ENCODE measurements at places on chromosomes 5 and 9. TPM values are rescaled to one million over a fixed set of nuclear protein-coding genes. Genes with fewer than 3 reads are reported as not detected.

DNA sequence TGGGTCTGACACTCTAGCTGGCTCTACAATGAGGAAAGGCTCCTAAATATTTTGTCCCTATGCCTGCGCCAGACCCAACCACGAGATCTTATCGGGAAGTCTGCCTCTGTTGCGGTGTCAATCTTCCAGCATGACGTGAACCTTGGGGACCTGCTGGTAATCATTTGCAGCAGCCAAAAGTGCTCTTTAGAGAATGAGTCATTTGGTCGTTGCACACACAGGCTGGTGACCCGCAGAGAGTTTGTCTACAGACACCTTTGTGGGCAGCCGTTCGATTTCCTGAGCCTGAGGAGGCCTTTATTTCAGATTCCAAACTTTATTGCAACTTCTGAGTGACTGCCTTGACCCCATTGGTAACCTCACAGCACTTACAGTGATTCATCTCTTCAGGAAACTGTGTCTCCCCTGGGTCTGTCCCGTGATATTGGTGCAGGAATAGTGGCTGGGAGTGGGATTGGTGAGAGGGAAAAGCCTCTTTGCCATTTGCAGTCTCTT lies 326.1 kb downstream of the NSG2 start:
- no peak for DNase-seq

- DNase-seq, result no peak
Measured at GRCh38 chr9:114099669-114100270, 678 bp upstream of the KIF12 start.

The CKMT2 gene
- 1.2 TPM for total RNA-seq

- no peak for DNase-seq
Measured at GRCh38 chr9:129406278-129407225, 214.3 kb downstream of the C9orf50 start.

DNA sequence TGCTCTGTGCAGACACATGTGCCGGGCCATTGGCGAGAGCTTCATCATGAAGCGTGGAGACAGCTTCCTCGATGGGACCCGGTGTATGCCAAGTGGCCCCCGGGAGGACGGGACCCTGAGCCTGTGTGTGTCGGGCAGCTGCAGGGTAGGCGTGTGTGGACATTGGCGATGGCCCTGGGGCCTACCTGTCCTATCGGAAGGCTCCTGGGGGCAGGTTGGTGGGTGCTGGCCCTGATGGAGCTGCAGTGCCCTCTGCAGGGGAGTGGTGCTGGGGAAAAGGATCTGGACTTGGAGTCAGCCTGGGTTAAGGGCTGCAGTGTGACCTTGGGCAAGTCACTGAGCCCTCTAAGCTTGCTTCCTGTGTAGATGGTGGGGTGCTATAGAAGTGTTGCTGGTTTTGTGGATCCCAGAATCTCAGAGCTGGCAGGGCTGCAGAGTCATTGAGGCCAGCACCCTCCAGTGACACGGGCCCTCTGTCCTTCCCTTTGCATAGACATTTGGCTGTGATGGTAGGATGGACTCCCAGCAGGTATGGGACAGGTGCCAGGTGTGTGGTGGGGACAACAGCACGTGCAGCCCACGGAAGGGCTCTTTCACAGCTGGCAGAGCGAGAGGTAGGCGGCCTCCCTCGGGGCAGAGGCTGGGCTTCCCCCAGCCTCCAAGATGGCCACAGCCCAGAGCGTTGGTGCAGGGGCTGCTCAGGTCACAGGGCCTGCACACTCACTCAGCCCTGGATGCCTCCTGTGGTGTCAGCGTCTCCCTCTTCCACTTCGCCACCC lies 15.8 kb downstream of the ADAMTS13 start:
- DNase-seq, result no peak

DNA sequence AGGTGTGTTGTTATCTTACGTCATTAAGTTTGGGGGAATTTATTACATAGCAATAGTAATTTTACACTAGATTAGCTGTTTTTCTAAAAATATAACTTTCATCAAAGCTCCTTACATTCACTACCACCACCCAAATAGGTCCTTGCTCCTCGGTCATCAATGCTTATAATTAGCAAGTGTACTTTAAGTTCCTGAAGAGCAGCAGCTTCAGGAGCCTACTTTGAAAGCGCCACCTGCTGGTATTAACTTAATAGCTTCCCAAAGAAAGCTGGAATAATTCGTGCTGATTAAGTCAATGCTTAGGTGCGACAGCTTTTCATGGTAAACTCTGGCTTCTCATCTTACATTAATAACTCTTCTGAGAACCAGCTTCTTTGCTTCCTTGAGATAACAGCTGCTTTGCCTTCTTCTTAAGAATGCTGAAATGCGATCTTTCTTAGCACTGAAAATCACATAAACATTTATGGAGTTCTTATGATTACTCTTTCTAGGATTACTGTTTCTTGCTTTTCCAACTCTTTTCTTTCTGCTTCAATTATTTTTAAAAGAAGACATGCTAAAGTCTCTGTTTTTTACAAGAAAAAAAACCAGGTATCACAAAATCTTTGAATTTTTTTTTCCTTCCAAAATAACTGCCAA lies 10.0 kb upstream of the C5 start:
- DNase-seq, result no peak

Data from occipital lobe (tissue), 3 donors.